ENCODE measurements at places on chromosomes 6 and 20.

- peak; percentile 39 for DNase-seq
Observed at GRCh38 chr6:116111552-116112528, 11.2 kb downstream of the NT5DC1 start.

- DNase-seq = no peak
Observed at GRCh38 chr20:25022680-25023079, 30.1 kb upstream of the APMAP start.

- DNase-seq = no peak
Observed at GRCh38 chr20:50195524-50196120, 5.0 kb downstream of the CEBPB start.

GRCh38 chr20:4869290-4870193, 131.8 kb downstream of the SLC23A2 start:
- no peak for DNase-seq

DNA sequence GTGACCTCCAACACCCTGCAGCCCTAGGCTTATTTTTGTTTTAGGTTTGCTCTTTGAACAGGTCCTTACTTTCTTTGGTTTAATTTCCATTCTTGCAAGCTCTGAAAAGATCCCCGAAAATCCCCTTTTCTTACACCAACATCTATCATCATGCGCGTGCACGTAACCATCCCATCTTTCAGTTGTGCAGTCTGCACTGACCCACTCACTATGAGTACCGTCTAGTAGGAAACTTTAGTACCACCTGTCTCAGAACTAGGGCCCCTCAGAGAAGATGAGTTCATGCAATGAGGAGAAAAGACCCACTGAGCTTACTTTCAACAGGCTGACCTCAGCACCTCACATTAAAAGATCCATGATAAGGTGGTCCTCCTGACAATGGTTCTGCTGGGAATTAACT, 120.6 kb upstream of the AGPAT4 start:
- DNase-seq = no peak

GRCh38 chr20:7695051-7695495, 245.2 kb downstream of the HAO1 start:
- DNase-seq = no peak

DNA sequence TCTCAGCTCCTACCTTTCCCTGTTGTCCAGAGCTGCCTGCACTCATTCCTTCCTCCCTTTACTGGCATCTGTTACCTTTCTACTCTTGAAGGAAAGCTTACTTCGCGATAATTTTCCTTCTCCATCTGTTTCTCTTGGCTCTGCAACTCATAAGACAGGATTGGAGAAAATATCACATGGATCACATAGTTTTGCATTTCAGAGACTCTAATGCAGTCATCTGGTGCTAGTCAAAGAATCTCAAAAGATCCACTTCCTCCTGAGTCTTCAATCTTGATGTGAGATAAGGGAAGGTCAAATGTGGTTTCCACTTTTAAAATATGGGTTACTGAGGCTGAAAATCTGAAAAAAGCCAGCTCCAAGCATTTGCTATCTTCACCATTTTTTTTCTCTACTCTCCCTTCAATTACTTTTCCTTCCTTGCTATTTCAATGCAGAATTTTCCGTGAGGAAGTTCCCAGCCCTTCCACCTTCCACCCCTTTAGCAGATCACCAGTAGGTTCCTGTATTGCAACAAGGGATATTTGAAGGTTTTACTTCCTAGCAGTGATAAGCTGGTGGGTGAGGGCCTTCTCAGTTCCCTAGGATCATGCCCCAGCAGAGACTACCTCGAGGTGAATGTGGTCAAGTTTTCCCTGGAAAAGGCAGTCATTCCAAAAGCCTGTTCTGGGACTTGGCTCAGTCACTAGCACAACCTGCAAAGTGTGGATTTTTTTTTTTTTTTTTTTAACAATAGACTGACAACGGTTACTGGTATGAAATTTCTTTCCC, 62.8 kb upstream of the LRRC1 start:
- DNase-seq = peak; percentile 19

Measured in KBM-7 (cell line).